CD4-positive, CD25-positive, alpha-beta regulatory T cell (primary cell): ENCODE measurements at places on chromosomes 4 and X. TPM values are rescaled to one million over a fixed set of nuclear protein-coding genes. Genes with fewer than 3 reads are reported as not detected.

The PCDH19 gene
- not detected for polyA plus RNA-seq

The PALLD gene
- polyA plus RNA-seq: 0.48 TPM

The CSAG1 gene
- not detected for polyA plus RNA-seq

The ZNF141 gene
- polyA plus RNA-seq: 11.3 TPM

The REELD1 gene
- not detected for polyA plus RNA-seq

The TMEM150C gene
- 0.13 TPM for polyA plus RNA-seq

The COL4A6 gene
- not detected for polyA plus RNA-seq

The DCHS2 gene
- polyA plus RNA-seq: not detected

The DUX4 gene
- polyA plus RNA-seq: not detected

The CXorf65 gene
- polyA plus RNA-seq: 3.6 TPM

The AKAP14 gene
- polyA plus RNA-seq: not detected

The FDCSP gene
- polyA plus RNA-seq: not detected

The HTRA3 gene
- not detected for polyA plus RNA-seq

The SH3D19 gene
- 0.37 TPM for polyA plus RNA-seq

The ADH1A gene
- not detected for polyA plus RNA-seq

The JAKMIP1 gene
- polyA plus RNA-seq: 20.1 TPM

The COL25A1 gene
- polyA plus RNA-seq: not detected

The HCCS gene
- polyA plus RNA-seq: 23.0 TPM

The DCUN1D4 gene
- polyA plus RNA-seq: 16.3 TPM

The RAB40A gene
- polyA plus RNA-seq: not detected

The ADRA2C gene
- polyA plus RNA-seq: not detected

The HSD17B13 gene
- polyA plus RNA-seq: 0.09 TPM

The SPINK2 gene
- polyA plus RNA-seq: 10.8 TPM

The FREM3 gene
- 0.35 TPM for polyA plus RNA-seq

The EGF gene
- not detected for polyA plus RNA-seq

The TMPRSS11F gene
- polyA plus RNA-seq: not detected

The METAP1 gene
- 30.8 TPM for polyA plus RNA-seq

The AREG gene
- 1.5 TPM for polyA plus RNA-seq

The NIPAL1 gene
- polyA plus RNA-seq: 0.15 TPM

The NAP1L5 gene
- polyA plus RNA-seq: 2.2 TPM

The G3BP2 gene
- polyA plus RNA-seq: 122 TPM
